ENCODE measurements at places on chromosomes 3 and 15.

GRCh38 chr3:56800832-56801661 lies 702 bp downstream of the ARHGEF3 start:
- DNase-seq = peak; percentile 4

DNA sequence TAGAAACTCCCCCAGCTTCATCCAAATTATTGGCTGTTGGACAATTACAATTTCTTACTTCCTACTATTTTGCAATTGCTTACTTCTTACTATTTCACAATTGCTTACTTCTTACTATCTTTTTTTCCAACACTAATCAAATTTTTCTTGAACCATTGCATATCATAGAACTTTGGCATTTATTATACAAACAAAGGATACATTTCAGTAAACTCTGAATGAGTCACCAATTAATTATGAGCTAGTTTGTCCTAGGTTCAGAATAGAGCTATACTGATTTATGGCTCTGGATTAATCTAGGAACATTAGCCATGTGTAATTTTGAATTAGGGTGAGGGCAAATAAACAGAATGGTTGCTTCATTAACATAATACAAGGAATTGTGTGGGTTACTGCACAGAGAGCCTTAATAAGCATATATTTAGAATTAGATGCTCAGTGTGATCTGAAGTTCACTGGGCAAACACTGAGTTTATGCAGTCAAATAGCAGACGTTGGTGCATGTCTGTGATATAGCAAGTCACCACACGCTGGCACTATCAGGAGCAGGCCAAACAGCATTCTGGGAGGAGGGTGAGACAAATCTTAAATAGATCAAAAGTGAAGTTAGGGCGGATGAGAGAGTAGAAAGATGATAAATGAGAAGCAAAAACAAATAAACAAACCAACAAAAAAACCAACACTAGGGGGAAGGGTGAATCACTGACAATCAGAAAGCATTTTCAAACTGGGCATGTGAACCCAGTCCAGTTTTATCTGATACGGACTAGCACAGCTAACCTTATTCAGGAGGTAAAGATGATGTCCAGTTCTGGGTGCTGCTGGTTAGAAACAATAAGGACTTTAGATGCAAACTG lies 21.5 kb downstream of the GABRR3 start:
- no peak for DNase-seq

DNA sequence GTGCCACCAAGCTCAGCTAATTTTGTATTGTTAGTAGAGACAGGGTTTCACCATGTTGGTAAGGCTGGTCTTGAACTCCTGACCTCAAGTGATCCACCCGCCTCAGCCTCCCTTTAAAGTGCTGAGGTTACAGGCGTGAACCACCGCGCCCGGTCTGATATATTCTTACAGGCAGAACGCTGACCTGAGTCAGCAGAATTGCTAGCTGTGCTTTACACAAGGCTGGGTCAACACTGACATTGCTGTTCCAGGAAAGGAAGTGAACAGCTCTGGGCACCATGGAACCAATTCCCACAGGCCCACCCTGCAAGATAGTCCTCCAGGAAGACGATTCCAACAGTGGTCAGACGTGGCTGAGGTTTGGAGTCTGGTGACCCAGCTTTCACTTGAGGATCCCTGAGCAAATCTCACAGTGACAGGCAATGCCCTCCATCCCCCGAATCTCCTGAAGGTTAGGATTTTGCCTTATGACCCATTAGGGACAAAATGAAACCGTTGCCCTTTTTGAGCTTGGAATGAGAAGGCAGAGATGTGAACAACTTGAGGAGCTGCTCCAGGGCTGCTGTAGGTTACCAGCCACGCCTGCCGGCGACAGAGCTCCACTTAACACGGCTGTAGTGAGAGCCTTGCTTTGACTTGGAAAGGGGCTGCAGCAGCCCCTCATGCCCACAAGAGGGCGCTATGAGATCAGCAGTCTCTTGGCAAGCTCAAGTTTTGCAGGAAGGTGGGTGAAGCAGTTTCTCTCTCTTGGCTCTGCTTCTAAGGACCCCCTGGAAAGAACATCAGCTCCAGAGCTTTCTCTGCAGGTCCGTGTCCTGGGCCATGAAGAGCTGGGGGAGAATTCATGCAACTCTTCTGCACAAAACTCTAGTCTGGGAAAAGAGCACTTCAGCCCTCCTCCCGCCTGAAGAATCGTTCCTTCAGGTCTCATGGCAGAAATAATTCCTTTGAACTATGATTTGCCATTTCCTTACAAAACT lies 74.1 kb downstream of the SENP2 start:
- DNase-seq = peak; percentile 88

GRCh38 chr15:37094333-37094914 lies 5.9 kb downstream of the MEIS2 start:
- no peak for DNase-seq

DNA sequence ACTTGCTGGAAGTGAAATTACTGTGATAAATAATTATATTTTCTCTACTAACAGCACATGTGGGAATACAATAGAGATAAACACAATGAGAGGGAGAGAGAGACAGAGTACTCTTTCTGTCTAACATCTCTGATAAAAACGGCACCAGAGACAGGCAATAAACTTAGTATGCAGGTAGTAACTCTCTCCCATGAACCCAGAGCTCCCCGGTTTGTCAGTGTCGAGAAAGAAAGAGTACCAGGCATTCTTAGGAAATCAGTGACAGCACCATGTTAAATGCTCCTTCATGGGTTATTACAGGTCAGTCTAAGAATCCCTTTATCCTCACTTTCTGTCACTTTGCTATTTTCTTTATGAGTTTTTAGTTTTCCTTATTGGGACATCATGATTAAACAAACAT lies 110.7 kb upstream of the EPHA3 start:
- DNase-seq = no peak

DNA sequence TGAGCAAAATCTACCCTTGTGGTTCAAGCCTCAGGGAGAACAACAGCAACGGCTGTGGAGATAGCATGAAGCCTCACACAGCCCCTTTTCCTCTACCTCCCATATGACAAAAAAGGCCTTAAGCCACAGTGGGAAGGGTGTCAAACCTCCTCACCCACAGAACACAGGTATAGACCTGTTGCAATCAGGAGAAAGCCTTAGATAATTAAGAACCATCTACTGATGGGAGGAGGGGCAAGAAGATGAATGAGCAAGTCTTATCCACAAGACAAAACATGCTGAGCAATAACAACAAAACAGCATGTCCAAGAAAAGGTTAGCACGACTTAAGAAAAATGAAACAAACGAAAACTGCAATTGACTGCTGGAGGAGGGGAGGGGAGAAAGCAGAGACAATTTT lies 272.9 kb upstream of the BCHE start:
- DNase-seq = no peak

- no peak for DNase-seq
These were observed 182.2 kb upstream of the ICE2 start for GRCh38 chr15:60661080-60661645.

GRCh38 chr3:172376881-172377280 lies 71.4 kb downstream of the GHSR start:
- no peak for DNase-seq

GRCh38 chr3:14537590-14538450 lies 2.3 kb downstream of the GRIP2 start:
- DNase-seq = peak; percentile 25

DNA sequence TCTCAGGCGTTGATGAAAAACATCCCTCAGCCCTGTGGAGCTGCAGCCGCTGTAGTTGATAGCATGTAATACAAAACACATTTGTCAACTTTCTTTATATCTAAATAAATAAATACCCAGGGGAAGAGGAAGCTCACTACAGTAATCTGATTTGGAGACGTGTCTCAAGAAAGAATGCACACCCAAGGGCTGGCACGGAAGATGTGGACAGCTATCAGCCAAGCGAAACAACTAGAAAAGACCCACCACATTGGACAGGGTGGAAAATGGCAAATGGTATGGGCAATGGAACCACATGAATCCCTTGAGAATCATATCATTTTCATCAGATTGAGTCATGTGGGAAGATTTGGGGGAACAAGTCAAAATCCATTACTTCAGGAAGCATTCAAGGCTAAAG lies 43.1 kb upstream of the ALDH1A3 start:
- DNase-seq = no peak

DNA sequence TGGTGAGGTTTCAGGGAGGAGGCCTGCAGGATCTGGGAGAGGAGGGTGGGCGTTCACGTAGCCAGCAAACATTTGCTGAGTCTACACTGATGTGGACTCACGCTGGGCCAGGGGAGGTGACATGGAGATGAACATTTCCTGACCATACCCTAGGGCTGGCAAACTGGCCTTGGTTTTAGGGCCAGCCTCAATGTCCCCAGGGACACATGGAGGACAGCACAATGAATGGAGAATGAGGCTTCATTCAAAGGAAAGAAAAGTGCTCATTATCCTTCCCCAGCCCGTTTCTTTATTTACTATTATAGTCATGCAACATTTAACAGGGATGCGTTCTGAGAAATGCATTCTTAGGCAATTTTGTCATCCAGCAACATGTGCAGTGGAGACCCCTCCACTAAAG lies 26.8 kb downstream of the ACAN start:
- DNase-seq = no peak

GRCh38 chr3:108036984-108037741 lies 53.7 kb downstream of the CD47 start:
- DNase-seq = no peak

DNA sequence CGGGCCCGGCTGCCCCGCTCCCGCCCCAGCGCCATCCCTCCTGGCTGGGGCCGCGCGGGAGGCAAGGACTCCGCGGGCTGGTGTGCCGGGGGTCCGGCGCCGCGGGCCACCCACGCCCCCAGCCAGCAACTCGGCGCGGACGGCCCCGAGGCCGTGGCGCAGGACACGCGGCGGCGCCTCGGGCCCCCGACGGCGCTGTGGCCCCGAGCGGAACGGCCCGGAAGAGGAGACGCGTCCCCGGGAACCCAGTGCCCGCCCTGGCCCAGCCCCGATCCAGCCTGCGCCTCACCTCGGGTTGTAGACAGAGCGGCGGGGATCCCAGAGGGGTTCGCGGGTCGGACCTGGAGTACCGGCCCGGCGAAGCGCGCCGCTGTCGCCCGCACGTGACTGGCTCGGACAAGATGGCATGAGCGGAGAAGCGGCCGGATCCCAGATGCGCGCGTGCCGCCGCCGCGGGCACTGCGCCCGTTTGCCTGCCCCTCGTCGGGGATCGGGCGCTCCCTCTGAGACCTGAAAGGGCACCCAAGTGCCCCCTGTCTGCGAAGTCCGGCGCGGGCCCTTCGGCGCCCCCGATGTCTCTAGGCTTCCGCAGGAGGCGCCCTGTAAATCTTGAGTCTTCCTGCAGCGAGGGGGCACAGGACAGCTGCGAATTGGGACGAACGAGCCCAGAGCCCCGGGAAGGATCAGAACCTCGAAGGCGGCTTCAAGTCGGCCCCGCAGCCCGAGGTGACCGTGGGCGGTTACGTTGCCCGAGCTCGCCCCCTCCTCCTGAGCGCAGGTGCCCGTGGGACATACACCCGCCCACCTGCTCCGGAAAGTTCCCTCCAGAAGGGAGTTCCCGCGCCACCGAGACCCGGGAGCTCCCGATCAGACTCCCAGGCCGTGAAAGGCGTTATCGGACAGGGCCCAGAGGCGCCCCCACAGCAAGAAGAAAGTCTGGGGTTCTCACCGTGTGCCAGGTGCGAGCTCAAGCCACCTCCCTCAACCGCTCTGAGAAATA lies 598 bp upstream of the SFMBT1 start:
- peak; percentile 32 for DNase-seq

GRCh38 chr3:48845170-48845569 lies 2.5 kb downstream of the PRKAR2A start:
- no peak for DNase-seq

DNA sequence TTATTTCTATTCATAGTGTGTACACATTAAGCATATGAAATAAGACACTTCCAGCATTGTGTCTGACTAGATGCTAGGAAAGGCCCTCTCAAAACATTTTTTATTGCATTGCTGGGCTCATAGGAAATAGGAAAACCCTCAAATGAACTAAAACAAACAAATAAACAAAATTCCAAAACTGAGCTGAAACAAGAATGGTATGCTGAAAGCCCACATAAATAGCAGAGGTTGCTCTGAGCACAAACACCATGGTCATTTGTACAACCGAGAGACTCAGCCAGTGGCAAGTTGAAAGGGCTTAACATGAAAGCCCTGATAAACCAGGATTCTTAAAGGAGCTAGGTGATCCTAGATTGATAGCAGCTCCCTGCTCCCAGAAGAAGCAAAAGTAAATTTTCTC lies 310.0 kb upstream of the WNT5A start:
- no peak for DNase-seq

GRCh38 chr3:182732232-182733015 lies 60.9 kb upstream of the ATP11B start:
- DNase-seq = no peak

GRCh38 chr3:130894986-130895280 lies 1.0 kb downstream of the ATP2C1 start:
- DNase-seq = no peak

DNA sequence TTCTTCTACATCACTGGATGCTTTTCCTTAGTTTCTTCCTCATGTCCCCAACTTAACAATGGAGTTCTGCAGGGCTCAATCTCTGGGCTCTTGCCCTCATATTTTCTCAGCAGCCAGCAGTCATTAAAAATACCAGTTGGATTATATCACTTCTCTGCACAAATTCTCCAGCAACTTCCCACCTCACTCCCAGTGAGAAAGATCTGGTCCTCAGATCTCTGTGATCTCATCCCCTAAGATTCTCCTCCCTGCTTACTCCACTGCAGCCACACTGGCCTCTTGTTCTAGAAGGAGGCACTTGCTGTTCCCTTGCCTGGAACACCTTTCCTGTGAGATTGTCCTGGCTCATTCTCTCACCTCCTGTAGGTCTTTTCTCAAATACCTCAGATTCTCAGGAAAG lies 6.1 kb downstream of the ERICH6 start:
- DNase-seq = no peak

- DNase-seq = no peak
These were observed 4.2 kb downstream of the SLC28A1 start for GRCh38 chr15:84888639-84889038.

GRCh38 chr15:80250614-80251427 lies 1.2 kb downstream of the CTXND1 start:
- no peak for DNase-seq

DNA sequence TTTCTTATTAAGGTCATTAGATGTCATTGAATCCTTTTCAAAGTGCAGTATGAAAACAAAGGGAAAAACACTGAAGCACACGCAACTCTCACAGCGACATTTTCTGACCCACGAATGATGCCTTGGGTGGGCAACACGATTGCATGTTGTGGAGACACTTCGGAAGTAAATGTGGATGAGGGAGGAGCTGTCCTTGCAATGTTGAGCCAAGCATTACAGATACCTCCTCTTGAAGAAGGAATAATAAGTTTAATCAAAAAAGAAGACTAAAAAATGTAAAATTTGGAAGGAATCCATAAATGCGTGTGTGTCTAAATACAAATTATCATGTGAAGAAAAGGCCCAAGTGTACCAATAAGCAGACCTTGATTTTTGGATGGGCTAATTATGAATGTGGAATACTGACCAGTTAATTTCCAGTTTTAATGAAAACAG lies 16.9 kb downstream of the THBS1 start:
- no peak for DNase-seq

Measured in neural crest cell (in vitro differentiated cells).